ENCODE measurements at places on chromosomes 2 and 18.

- DNase-seq: no peak
Observed at GRCh38 chr2:130846686-130847375, 10.1 kb downstream of the ARHGEF4 start.

- DNase-seq: peak; percentile 24
Observed at GRCh38 chr2:234368861-234369261, 128.0 kb downstream of the ARL4C start.

DNA sequence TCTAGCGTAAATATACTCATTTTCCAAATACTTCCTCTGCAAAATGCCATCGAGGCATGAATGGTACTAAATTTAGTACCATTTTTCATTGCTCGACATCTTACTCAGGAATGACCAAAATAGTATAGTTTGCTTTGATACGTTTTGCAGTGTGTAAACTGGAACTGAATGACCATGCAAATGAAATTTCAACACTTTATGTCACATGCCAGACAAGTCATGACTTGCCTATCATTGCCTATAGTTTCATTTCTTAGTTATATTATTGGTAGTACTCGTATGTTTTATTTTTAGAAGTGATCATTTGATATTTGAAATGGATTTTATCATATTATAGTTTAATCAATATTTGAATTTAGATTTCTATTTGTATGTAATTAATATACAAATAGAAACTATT lies 9.1 kb downstream of the MSTN start:
- no peak for DNase-seq

- no peak for DNase-seq
Observed at GRCh38 chr18:44039826-44040225, 640.9 kb upstream of the SETBP1 start.

Data from stimulated activated CD8-positive, alpha-beta memory T cell treated with anti-CD3 and anti-CD28 coated beads, Interleukin-15, amount 100 ng/mL, for 1 hour (primary cell).